ENCODE measurements at places on chromosomes 5 and 9.

DNA sequence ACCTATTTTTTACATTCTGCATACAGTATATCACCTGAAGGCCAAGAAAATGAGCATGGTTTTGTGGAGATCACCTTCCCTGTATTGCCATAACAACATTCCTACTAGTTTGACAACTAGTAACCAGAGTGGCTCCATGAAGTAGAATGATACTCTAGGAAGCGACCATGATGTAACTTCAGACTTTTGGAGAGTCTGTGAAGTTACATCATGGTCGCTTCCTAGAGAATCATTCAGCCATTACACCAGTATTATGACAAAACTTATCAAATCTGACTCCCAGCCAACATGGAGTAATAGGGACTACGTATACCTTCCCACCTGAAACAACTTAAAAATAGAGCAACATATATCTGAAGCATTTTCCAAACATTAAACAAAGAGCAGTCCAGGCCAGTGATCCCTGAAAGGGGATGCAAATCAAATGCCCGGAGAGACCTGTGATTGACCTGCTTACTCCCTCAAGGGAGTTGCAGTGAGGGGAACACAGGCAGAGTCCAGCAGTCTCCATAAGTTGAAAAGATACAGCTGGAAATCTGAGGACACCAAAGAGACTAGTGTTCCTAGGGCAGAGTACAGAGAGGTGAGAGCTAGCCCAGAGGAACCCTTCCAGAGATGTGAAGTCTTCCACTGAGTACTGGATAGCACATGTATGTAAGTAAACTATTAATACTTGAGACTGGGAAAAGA, 7.8 kb downstream of the ECM2 start:
- DNase-seq = no peak

GRCh38 chr9:3733039-3733408, 207.2 kb upstream of the RFX3 start:
- no peak for DNase-seq

GRCh38 chr5:63032343-63032742, 453.7 kb downstream of the LRRC70 start:
- DNase-seq = no peak

- DNase-seq = no peak
Measured at GRCh38 chr5:134993161-134993560, 25.5 kb downstream of the CATSPER3 start.

DNA sequence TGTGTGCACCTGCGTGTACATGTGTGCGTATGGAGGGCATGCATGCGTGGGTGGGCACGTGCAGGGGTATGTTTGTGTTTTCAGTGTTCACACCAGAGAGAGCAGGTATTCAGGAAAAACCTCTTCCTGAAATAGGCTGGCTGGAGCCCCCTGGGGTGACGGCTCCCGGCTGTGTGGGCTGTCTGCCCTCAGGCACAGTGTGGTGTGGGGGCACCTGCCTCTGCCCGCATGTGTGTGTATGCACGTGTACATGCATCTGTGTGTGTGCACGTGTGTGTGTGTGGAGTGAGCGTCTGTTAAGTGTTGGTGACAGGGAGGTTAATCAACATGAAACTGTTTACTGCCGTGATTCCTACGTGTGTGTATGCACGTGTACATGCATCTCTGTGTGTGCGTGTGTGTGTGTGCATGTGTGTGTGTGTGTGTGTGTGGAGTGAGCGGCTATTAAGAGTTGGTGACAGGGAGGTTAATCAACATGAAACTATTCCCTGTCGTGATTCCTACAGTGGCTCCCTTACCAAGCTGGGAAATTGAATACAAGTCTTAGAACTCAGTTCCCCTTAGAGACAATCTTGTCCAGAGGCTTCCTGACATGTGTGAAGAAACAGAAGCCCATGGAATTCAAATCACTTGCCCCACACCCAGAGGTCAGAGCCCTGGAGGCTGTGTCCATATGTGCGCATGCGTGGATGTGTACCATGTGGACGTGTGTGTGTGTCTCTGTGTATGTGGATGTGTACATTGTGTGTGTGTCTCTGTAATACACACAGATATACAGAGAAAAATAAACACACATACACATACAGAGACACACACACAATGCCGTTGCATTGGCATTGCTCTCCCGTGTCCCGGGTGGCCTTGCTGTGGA, 372.4 kb upstream of the IRX4 start:
- no peak for DNase-seq

Measured in astrocyte of the cerebellum (primary cell).